ENCODE measurements at places on chromosomes 7 and 10. TPM values are rescaled to one million over a fixed set of nuclear protein-coding genes. Genes with fewer than 3 reads are reported as not detected.

Gene HOXA7
- total RNA-seq: 0.75 TPM

GRCh38 chr7:150781961-150782360 lies 18.2 kb downstream of the TMEM176B start:
- DNase-seq: no peak

Gene RASA4
- total RNA-seq: 27.3 TPM

GRCh38 chr10:115844591-115844990 lies 428.4 kb downstream of the GFRA1 start:
- no peak for DNase-seq

- DNase-seq: no peak
Measured at GRCh38 chr10:11594589-11595394, 16.7 kb downstream of the USP6NL start.

- no peak for DNase-seq
Measured at GRCh38 chr10:46006219-46006618, 24.2 kb downstream of the NCOA4 start.

DNA sequence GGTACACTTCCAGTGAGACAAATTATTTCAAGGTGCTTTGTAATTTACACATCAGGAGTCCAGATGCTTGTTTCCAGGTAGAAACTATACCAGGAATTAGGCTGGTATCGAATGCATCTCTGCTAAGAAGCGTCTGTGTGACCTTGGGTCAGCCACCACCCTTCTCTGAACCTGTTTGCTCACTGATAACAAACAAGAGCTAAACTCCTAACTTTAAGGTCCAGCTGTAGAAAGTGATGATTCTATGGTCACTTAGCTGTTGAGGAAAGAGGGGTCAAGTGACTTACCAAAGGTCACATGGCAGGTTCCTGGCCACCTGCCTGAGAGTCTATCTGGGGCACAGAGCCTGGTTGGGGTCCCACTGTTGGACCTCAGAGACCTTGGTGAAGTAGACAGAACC lies 95.4 kb downstream of the HIF1AN start:
- DNase-seq: no peak

Data from ovary (tissue), 10 donors.